Activated B cell treated with CpG ODN at 0.5 μM for 24 hours (primary cell): ENCODE measurements at places on chromosomes 5 and 9. TPM values are rescaled to one million over a fixed set of nuclear protein-coding genes. Genes with fewer than 3 reads are reported as not detected.

DNA sequence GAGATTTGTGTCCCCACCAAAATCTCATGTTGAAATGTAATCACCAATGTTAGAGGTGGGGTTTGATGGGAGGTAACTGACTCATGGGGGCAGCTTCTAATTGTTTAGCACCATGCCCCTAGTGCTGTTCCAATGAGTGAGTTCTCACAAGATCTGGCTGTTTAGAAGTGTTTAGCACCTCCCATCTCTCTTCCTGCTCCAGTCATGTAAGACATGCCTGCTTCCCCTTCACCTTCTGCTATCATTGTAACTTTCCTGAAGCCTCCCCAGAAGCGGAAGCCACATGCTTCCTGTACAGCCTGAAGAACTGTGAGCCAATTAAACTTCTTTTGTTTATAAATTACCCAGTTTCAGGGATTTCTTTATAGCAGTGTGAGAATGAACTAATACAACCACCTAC, 170.5 kb downstream of the NDUFS4 start:
- H3K27ac ChIP-seq = no peak overlapping the region
- H3K4me3 ChIP-seq = no peak overlapping the region
- DNase-seq = no peak
- no peaks in the 10 kb centered on the region for H3K36me3 ChIP-seq

DNA sequence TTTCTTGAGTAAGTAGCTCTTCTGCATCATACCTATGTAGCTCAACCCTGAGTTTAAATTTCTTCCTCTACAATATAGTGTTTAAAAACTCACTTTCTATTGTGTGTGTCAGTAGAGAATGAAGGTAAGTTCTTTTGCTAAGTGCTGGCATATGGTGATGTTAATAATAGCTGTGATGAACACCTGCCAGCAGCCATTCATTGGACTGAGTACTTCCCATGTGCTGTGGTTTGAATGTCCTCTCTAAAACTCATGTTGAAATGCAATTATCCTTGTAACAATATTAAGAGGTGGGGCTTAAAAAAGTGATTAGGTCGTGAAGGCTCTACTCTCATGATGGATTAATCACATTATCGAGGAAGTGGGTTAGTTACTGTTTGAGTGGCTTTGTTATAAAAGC, 645.2 kb upstream of the RGMB start:
- no peak overlapping the region for H3K27ac ChIP-seq
- H3K27me3 ChIP-seq = no peaks in the 10 kb centered on the region
- no peaks in the 10 kb centered on the region for H3K36me3 ChIP-seq
- H3K4me1 ChIP-seq = no peaks in the 10 kb centered on the region

DNA sequence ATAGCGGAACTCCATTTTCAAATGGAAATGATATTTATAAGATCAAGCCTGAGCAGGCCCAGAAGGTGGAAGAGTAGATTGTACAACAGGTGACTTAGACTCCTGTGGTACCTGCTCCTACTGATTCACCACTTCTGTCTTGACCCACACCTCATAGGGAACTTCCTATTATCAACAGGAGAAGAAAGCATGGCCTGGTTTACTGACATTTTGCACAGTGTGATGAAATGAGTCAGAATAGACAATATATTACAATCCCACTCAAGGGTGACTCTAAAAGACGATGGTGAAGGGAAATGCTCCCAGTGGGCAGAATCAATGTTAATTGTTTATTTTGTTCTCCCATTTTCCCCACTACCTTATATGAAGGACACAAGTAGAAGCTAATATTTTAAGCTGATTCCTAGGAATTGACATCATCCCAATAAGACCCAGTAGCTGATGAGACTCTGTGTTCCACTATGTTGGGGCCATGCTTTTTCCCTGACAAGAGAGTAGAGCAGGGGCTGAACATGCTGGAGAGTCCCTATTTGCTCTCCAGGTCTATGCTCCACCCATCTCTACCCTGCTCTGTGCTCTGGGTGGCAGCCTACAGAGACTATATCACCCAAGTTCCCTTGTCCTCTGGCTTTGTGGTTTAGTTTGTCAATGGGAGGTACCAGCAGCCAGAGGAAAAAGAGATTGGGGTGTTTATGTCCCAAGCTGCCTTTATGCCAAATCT, 163.4 kb upstream of the FSTL4 start:
- H3K27me3 ChIP-seq = peaks cover 4% of the 10 kb centered on the region
- H3K4me3 ChIP-seq = no peak overlapping the region
- no peak overlapping the region for H3K27ac ChIP-seq
- no peaks in the 10 kb centered on the region for H3K4me1 ChIP-seq

DNA sequence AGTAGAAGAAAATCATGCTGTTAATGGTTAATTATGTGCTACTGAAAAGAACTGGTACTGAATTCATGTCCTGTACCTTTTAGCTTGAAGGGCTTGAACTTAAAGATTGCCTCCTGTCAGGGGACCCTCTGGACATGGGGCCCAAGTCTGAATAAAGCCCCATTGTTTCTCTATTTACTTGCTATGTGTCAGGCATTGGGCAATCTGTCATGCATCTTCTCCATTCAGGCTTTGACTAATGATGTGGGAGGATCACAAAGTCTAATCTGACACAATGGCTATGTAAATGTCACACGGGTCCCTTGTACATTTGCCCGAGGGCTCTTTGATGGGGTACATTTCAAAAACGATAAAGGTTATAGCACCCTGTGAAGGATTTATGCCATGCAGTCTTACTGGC, 64.0 kb upstream of the TUSC1 start:
- no peaks in the 10 kb centered on the region for H3K36me3 ChIP-seq
- no peak overlapping the region for H3K4me3 ChIP-seq
- no peak for DNase-seq
- H3K27me3 ChIP-seq = no peaks in the 10 kb centered on the region
- H3K4me1 ChIP-seq = no peaks in the 10 kb centered on the region

- peaks cover 3% of the 10 kb centered on the region for H3K27me3 ChIP-seq
- H3K27ac ChIP-seq = no peak overlapping the region
- no peak overlapping the region for H3K4me3 ChIP-seq
- H3K36me3 ChIP-seq = no peaks in the 10 kb centered on the region
- no peak for DNase-seq
- H3K4me1 ChIP-seq = peaks cover 9% of the 10 kb centered on the region
Measured at GRCh38 chr5:158165647-158166046, 306.7 kb upstream of the CLINT1 start.

GRCh38 chr9:73596321-73596720, 444.7 kb downstream of the ANXA1 start:
- H3K27ac ChIP-seq = no peak overlapping the region
- H3K27me3 ChIP-seq = no peaks in the 10 kb centered on the region
- no peaks in the 10 kb centered on the region for H3K36me3 ChIP-seq
- no peak for DNase-seq

GRCh38 chr9:121398374-121398773, 28.3 kb upstream of the STOM start:
- H3K4me3 ChIP-seq = no peak overlapping the region
- no peak for DNase-seq
- no peaks in the 10 kb centered on the region for H3K4me1 ChIP-seq
- no peaks in the 10 kb centered on the region for H3K36me3 ChIP-seq
- no peak overlapping the region for H3K27ac ChIP-seq
- H3K27me3 ChIP-seq = no peaks in the 10 kb centered on the region

GRCh38 chr5:179301376-179301775, 43.9 kb downstream of the ADAMTS2 start:
- H3K27ac ChIP-seq = no peak overlapping the region
- peaks cover 6% of the 10 kb centered on the region for H3K27me3 ChIP-seq
- no peak overlapping the region for H3K4me3 ChIP-seq
- no peak for DNase-seq

- no peaks in the 10 kb centered on the region for H3K27me3 ChIP-seq
- DNase-seq = no peak
- no peaks in the 10 kb centered on the region for H3K36me3 ChIP-seq
- no peaks in the 10 kb centered on the region for H3K4me1 ChIP-seq
- H3K4me3 ChIP-seq = no peak overlapping the region
- H3K27ac ChIP-seq = no peak overlapping the region
Measured at GRCh38 chr5:53779541-53779981, 219.1 kb downstream of the NDUFS4 start.

GRCh38 chr5:112772124-112772523, 34.4 kb downstream of the APC start:
- H3K36me3 ChIP-seq = peaks cover 46% of the 10 kb centered on the region
- H3K4me1 ChIP-seq = no peaks in the 10 kb centered on the region
- no peak overlapping the region for H3K27ac ChIP-seq
- H3K4me3 ChIP-seq = no peak overlapping the region

DNA sequence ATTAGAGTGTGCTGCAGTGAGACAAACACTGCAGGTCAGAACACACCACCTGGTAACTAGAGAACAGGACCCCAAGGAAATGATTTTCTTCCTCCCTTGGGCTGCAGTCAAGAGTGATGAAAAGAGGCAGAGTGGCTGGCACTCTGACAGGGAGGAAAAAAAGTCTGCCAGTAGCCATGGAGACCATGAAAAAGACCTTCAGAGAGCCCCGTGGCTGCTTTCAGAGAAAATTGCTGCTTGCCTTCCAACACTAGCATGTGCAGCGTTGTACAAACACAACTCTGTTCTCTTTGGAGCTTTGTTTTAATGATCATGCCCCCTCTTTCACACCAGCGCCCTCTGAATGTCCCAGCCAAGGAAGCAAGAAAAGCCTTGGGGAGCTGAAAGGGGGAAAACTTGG, 68.8 kb downstream of the ANKRD55 start:
- H3K4me3 ChIP-seq = no peak overlapping the region
- no peaks in the 10 kb centered on the region for H3K36me3 ChIP-seq
- no peak for DNase-seq
- no peaks in the 10 kb centered on the region for H3K4me1 ChIP-seq

DNA sequence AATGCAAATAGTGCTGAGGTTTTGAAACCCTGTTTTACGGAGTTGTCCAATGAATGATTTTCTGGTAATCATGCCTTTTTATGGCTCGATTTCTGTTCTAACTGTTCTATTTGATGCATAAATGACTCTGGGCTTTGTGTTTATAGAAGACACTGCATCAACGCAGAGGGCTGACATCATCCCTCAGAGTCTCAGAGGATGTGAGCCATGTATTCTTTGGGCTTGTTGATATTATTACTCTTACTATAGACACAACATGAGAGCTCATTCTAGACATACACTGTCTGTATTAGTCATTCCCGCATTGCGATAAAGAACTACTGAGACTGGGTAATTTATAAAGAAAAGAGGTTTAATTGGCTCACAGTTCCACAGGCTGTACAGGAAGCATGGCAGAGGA, 31.6 kb downstream of the CDH6 start:
- no peak overlapping the region for H3K27ac ChIP-seq
- H3K27me3 ChIP-seq = no peaks in the 10 kb centered on the region
- H3K4me3 ChIP-seq = no peak overlapping the region
- no peak for DNase-seq
- no peaks in the 10 kb centered on the region for H3K4me1 ChIP-seq

The C9orf40 gene
- total RNA-seq = 4.6 and 5.7 TPM in 2 replicates

The MPDZ gene
- total RNA-seq = not detected in 2 replicates

The CCL27 gene
- total RNA-seq = not detected in 2 replicates

The IRX2 gene
- total RNA-seq = not detected in 2 replicates

The FIBCD1 gene
- not detected in 2 replicates for total RNA-seq

The ZNF474 gene
- total RNA-seq = 0.15 TPM in 1 of 2 replicates, not detected in the other

The PTGR1 gene
- total RNA-seq = 0.24 and 0.35 TPM in 2 replicates

The CEP78 gene
- 16.9 and 18.1 TPM in 2 replicates for total RNA-seq
